ENCODE measurements at places on chromosomes 4 and X. TPM values are rescaled to one million over a fixed set of nuclear protein-coding genes. Genes with fewer than 3 reads are reported as not detected.
A peak's percentile ranks its signal among the peaks of the same experiment; 100 is the strongest.

- H3K4me1 ChIP-seq = no peaks in the 10 kb centered on the region
- no peak overlapping the region for H3K4me3 ChIP-seq
- H3K36me3 ChIP-seq = no peaks in the 10 kb centered on the region
- H3K27me3 ChIP-seq = no peaks in the 10 kb centered on the region
Measured at GRCh38 chr4:61254406-61254805, 54.3 kb downstream of the ADGRL3 start.

GRCh38 chrX:34341258-34341657 lies 209.1 kb upstream of the FAM47A start:
- no peaks in the 10 kb centered on the region for H3K36me3 ChIP-seq
- no peaks in the 10 kb centered on the region for H3K27me3 ChIP-seq

DNA sequence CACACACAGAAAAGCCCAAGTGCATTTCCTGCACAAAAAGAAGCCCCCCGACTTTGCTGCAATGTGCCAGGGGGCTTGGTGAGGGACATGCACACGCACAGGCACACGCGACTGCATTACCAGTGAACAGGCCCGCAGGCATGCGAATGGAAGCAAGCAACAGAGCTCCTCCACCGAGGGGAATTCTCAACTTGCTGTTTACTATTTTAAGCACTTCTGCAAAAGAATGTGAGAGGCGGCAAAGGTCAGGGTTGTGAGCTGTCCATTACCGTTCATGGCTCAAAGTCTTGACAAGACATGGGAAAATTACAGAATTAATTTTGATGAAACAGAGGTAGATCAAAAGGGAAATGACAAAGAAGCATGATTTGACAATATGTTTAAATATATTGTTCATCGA lies 342.5 kb upstream of the NOCT start:
- H3K4me1 ChIP-seq = no peaks in the 10 kb centered on the region
- no peak for DNase-seq
- no peaks in the 10 kb centered on the region for H3K36me3 ChIP-seq
- no peaks in the 10 kb centered on the region for H3K27me3 ChIP-seq
- no peak overlapping the region for H3K27ac ChIP-seq
- no peak overlapping the region for H3K4me3 ChIP-seq

Gene PCDH7
- total RNA-seq = 65.9 TPM

- H3K4me3 ChIP-seq = no peak overlapping the region
- no peaks in the 10 kb centered on the region for H3K27me3 ChIP-seq
- H3K36me3 ChIP-seq = no peaks in the 10 kb centered on the region
- no peak for DNase-seq
- H3K4me1 ChIP-seq = no peaks in the 10 kb centered on the region
Measured at GRCh38 chrX:18721683-18722499, 14.4 kb downstream of the PPEF1 start.

Gene RBM41
- total RNA-seq = 20.0 TPM

- peaks cover 16% of the 10 kb centered on the region for H3K4me1 ChIP-seq
- DNase-seq = no peak
- H3K4me3 ChIP-seq = no peak overlapping the region
- H3K27ac ChIP-seq = no peak overlapping the region
- H3K36me3 ChIP-seq = no peaks in the 10 kb centered on the region
Measured at GRCh38 chr4:56051029-56051709, 102.4 kb downstream of the CEP135 start.

- H3K36me3 ChIP-seq = no peaks in the 10 kb centered on the region
- no peak for DNase-seq
- H3K27me3 ChIP-seq = no peaks in the 10 kb centered on the region
- H3K4me1 ChIP-seq = peaks cover 12% of the 10 kb centered on the region
Measured at GRCh38 chrX:15600049-15600448, 711 bp downstream of the ACE2 start.

- no peaks in the 10 kb centered on the region for H3K27me3 ChIP-seq
- peaks cover 38% of the 10 kb centered on the region for H3K4me1 ChIP-seq
- no peaks in the 10 kb centered on the region for H3K36me3 ChIP-seq
- H3K4me3 ChIP-seq = no peak overlapping the region
Measured at GRCh38 chr4:56130606-56131155, 181.9 kb downstream of the CEP135 start.

- DNase-seq = no peak
- no peak overlapping the region for H3K27ac ChIP-seq
- H3K4me1 ChIP-seq = no peaks in the 10 kb centered on the region
- no peak overlapping the region for H3K4me3 ChIP-seq
- H3K36me3 ChIP-seq = no peaks in the 10 kb centered on the region
Measured at GRCh38 chrX:52359614-52360232, 9.1 kb upstream of the XAGE2 start.

DNA sequence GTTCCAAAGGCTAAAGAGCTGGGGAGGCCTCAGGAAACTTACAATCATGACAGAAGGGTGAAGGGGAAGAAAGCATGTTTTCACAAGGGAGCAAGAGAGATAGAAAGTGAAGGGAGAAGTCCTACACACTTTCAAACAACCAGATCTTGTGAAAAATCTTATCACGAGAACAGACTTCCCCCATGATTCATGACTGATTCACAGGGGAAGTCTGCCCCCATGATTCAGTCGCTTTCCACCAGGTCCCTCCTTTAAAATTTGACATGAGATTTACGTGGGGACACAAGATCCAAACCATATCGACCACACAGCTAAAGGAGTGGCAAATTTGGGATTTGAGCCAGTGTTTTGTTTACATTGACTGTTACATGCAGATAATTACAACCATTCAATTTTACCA lies 971.1 kb upstream of the HS3ST1 start:
- H3K4me1 ChIP-seq = peaks cover 8% of the 10 kb centered on the region
- H3K27me3 ChIP-seq = no peaks in the 10 kb centered on the region
- H3K36me3 ChIP-seq = no peaks in the 10 kb centered on the region

GRCh38 chr4:2714061-2714770 lies 41.9 kb downstream of the TNIP2 start:
- peaks cover 28% of the 10 kb centered on the region for H3K4me1 ChIP-seq
- peaks cover 15% of the 10 kb centered on the region for H3K36me3 ChIP-seq
- H3K27me3 ChIP-seq = no peaks in the 10 kb centered on the region
- H3K27ac ChIP-seq = no peak overlapping the region

GRCh38 chr4:77818073-77818601 lies 1.0 kb downstream of the CNOT6L start:
- H3K36me3 ChIP-seq = no peaks in the 10 kb centered on the region
- peak; percentile 60 for DNase-seq
- peaks cover 12% of the 10 kb centered on the region for H3K4me1 ChIP-seq
- H3K27ac ChIP-seq = peak overlapping the region; percentile 93
- no peaks in the 10 kb centered on the region for H3K27me3 ChIP-seq
- H3K4me3 ChIP-seq = peak overlapping the region; percentile 89

Gene TAF7L
- total RNA-seq = 0.22 TPM

All from HCT116 (cell line).